ENCODE measurements at places on chromosomes 3 and 15.

- DNase-seq: no peak
Measured at GRCh38 chr3:41362638-41363559, 163.6 kb downstream of the CTNNB1 start.

GRCh38 chr15:55420171-55420866 is 12.0 kb downstream of the PIERCE2 start:
- DNase-seq: no peak

DNA sequence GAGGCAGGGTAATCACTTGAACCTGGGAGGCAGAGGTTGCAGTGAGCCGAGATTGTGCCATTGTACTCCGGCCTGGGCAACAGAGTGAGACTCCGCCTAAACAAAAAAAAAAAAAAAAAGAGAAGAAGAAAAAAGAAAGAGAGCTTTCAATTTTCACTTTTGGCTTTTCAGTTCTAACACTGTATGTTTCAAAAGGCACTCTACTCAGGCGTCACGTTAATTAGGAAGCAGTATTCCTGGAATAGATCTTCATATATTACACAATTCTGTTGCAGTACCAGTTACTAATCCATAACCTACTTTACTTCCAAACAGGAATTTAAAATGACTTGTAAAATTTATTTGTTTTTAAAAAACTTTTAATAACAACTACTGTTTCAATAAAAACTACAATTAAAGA is 131.7 kb upstream of the PLXND1 start:
- no peak for DNase-seq

DNA sequence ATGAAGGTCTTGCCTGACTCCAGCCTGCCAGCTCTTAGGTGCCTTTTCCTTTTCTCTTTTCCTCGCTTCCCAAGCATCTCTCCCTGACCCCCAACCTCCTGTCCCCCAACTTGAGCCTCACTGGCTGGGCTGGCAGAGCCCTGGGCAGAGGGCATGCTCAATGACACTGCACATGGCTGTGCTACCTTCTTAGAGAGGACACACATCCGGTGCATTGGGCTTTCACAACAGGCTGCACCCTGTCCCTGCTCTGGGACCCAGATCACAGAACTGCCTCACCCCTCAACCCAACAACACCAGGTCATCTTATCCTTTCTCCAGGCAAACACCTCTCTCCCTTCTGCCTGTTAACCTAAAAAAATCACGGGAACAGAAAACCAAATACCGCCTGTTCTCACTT is 7.5 kb upstream of the ANKDD1A start:
- no peak for DNase-seq

DNA sequence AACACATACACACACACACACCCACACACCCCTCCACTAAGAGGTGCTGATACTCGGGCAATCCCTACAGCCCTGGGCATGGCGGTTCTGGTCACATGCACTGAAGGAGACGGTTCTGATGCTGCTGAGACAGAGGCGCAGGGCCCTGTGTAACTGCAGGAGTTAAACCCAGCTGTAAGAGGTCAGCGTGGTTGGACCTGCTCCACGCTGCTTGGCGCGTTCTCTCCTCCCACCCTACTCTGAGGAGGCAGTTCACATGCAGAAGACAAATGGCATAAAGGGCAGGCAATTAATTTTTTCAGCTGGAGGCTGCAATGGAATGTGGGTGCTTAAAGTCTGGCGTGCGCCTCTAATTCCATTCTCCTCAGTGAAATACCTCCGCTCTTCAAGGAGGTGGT is 35.2 kb downstream of the GRK7 start:
- DNase-seq: no peak

- DNase-seq: no peak
Measured at GRCh38 chr3:10774129-10774670, 41.8 kb upstream of the SLC6A11 start.

DNA sequence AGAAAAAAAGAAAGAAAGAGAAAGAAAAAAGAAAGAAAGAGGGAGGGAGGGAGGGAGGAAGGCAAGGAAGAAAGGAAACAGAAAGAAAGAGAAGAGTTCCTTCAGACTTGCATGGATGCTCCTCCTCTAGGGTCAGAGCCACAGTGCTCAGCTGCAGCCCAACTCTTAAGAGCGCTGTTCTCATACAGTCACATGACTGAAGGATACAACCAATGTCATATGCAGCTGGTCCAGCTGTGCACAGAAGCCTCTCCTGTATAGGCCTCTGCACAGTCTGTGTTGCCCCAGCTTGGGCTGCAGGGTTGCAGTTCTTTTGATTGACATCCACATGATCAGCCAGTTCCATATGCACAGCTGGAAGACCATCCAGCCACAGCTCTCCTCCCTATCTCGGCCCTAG is 86.8 kb upstream of the CTNNB1 start:
- no peak for DNase-seq

All from activated naive CD8-positive, alpha-beta T cell treated with anti-CD3 and anti-CD28 coated beads, Interleukin-2, amount 50 U/mL, for 16 hours (primary cell).